ENCODE measurements at places on chromosomes 11 and 22.
A peak's percentile ranks its signal among the peaks of the same experiment; 100 is the strongest.

DNA sequence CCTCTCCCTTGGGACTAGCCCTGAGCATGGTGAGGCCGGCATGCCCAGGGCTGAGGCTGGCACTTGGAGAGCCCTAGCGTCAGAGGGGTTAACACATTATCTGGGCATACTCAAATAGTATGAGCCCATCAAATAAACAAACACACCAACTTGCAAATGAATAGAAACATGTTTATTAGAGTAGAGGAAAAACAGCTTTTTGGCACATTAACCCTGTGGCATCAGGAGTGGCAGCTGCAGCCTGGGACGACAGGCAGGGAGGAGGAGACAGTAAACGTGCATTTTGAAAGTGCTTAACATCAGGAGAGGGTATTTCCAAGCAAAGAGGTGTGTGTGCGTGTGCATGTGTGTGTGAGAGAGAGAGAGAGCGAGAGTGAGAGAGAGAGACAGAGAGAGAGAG, 684.9 kb downstream of the NTM start:
- DNase-seq = no peak

DNA sequence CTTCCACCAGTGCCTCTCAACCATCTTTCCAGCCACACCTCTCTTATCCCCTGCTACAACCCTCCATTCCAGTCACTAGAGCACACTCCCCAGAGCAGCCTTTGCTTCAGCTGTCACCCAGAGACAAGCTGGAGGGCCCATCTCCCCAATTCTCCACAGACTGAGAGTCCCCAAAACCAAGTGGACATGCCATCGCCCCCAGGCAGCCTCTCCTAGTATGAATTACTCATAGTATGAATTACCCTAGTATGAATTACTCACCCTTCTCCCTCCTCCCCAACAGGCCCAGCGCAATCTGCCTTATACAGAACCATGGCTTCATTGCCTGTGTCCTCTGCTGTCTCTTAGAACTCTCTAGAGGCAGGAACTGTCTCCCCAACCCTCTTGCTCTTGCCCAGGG, 24.8 kb downstream of the MYH9 start:
- DNase-seq = no peak

GRCh38 chr11:63783925-63784592, 15.5 kb upstream of the ZFTA start:
- no peak for DNase-seq

DNA sequence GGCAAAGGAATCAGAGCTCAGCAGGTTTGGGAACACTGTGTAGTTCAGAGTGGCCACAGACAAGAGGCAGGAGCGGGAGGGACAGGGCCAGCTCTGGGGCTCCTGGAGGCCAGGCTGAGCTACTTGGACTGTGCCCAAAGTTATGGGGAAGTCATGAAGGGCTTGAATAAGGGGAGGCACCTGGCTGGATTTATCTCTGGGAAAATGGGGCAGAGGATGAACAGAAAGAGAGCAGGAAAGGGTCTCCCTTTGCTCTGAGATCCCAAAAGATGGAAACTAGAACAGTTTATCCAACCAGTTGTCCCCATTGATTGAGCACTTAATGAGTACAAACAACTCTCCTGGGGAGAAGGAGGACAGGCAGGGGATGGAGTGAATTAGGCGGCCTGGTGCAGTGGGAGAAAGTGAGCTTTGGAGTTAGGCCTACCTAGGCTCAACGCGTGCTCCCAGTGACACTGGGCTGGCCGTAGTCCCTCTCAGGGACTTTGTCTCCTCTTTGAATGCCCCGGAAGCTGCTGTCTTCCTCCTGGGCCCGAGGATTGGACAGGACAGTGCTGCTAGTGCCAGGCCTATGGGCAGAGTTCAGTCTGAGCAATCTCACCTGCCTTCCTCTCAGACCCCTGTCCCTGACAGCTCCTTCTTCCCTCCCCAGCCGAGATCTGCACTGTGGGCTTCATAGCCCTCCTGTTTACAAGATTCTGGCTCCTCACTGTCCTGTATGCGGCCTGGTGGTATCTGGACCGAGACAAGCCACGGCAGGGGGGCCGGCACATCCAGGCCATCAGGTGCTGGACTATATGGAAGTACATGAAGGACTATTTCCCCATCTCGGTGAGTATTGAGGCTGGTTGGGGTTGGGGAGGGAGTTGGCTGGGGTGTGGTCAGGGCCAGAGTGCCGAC, 2.0 kb downstream of the MOGAT2 start:
- DNase-seq = no peak

- no peak for DNase-seq
Observed at GRCh38 chr11:134046681-134047449, 22.0 kb upstream of the JAM3 start.

- DNase-seq = no peak
Observed at GRCh38 chr11:67606093-67606491, 644 bp upstream of the NDUFV1 start.

DNA sequence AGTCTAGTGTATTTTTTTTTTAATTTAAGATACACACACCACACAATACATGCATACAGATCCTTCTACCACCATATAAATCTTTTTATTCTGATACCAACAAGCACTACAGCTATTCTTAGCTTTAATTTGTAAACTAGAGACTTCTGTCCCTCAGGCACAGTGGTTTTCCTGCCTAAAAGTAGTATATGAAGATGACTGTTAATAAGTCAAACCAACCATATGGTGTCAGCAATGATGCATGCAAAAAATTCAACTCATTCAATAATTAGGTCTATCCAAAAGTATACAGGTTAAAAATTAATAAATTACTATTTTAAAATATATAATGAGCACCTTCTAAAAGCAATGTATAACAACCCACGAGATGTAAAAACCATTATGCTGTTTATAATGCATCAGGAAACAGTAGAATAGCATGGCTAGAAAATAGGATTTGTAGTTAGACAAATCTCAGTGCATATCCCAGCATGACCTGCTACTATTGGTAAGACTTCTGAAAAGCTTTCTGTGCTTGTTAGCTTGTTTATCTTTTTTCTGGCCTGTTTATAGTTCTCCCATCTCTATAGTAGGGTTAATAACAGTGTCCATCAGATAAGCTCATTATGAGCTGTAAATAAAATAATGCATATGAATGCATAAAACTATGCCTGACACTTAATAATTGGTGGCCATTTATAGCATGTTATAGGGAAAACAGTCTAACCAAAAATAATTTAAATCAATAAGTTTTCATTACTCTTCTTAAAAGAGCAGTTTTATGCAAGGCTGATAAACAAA, 10.2 kb downstream of the RAB38 start:
- DNase-seq = no peak

- DNase-seq = no peak
Observed at GRCh38 chr11:31910950-31911576, 99.9 kb upstream of the PAX6 start.

- no peak for DNase-seq
Observed at GRCh38 chr11:27381238-27381666, 18.2 kb upstream of the CCDC34 start.

DNA sequence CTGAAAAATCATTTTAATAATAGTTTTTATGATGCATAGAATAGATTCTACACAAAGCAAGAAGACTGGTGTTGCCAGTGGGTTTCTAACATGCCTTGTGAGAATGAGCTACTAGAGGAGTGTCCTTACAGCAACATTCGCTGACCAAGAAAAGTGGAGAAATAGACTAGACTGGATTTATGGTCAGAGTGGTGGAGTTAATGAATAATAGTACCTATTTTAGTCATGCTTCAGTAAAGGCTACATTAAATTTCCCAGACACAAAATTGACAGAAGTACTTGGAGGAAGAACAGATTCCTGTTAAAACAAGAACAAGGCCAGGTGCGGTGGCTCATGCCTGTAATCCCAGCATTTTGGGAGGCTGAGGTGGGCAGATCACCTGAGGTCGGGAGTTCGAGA, 539.2 kb downstream of the ETS1 start:
- peak; percentile 28 for DNase-seq

GRCh38 chr11:123475469-123475868, 45.4 kb downstream of the GRAMD1B start:
- DNase-seq = peak; percentile 36

DNA sequence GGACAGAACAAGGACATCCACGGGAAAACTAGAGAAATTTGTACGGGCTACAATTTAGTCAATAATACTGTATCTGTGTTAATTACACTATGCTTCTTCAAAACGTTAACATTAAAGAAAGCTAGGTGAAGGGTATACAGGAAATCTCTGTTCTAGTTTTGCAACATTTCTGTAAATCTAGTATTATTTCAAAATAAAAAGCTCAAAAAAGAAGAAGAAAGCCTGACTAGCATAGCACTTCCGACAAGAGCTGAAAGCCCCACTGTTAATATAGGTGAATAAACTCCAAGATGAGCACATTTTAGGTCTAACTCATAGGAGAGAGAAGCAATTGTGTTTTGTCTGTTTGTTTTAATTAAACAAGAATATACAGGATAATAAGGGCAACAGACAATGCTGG, 299.7 kb downstream of the TTC28 start:
- DNase-seq = no peak

- DNase-seq = no peak
Observed at GRCh38 chr11:87634331-87634730, 540.9 kb downstream of the RAB38 start.

DNA sequence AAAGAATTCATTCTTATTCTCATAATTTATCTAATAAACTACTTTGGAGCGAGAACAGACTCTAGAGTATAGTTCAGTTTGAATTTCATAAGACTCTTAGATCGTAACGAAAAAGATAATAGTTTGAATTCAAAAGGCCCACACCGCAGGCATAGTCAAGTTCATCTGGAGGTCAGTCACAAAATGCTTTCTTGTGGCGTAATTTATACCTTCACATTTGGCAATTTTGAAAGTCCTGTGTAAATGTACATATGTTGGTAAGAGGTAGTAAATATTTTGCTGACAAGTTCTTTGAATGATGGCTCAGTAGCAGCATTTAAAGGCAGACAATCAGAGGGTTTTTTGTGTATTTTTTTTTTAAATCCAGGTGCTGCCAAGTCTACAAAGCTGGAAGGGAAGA, 88.1 kb downstream of the TEAD1 start:
- DNase-seq = no peak

GRCh38 chr11:59182457-59183151, 10.7 kb downstream of the DTX4 start:
- DNase-seq = no peak

- DNase-seq = no peak
Observed at GRCh38 chr22:19859861-19860510, 5.3 kb upstream of the GNB1L start.

GRCh38 chr11:44575288-44575672, 9.8 kb downstream of the CD82 start:
- no peak for DNase-seq

- no peak for DNase-seq
Observed at GRCh38 chr11:65214212-65214845, 32.6 kb downstream of the CAPN1 start.

DNA sequence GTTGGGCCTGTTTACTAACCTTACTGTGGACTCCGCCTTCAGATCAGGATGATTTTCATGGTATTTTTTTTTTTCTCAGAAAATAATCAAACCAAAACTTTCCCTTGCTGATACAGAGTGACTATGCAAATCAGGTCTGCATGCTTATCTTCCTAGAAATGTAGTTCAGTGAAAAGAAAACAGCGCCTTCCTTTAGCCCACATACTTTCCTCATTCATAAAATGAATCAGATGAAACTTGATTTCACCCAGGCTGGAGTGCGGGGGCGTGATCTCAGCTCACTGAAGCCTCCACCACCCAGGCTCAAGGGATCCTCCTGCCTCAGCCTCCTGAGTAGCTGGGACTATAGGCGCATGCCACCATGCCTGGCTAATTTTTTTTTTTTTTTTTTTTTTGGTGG, 26.0 kb downstream of the ZNRF3 start:
- no peak for DNase-seq

- DNase-seq = no peak
Observed at GRCh38 chr11:74025467-74026166, 16.7 kb upstream of the UCP3 start.

- DNase-seq = no peak
Observed at GRCh38 chr11:128339792-128340191, 247.6 kb downstream of the ETS1 start.

- no peak for DNase-seq
Observed at GRCh38 chr11:129743112-129743815, 72.4 kb upstream of the TMEM45B start.

DNA sequence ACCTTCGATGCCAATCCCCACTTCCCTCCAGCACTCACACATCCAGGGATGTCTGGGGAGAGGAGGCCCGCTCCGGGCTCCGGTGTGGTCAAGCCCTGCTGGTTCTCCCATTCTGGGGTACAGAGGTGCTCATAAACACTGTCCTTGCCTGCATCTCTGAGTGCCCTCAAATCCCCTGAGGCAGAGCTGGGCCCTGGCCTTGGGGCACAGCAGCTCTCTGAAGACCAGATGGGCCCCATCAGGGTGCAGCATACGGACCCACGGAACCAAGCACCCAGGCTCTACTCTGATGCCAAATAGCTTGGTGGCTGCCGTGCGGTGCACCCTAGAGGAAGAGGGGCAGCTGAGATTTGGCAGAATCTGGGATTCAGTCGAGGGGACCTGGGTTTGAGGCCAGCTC, 35.7 kb upstream of the NNMT start:
- DNase-seq = no peak

DNA sequence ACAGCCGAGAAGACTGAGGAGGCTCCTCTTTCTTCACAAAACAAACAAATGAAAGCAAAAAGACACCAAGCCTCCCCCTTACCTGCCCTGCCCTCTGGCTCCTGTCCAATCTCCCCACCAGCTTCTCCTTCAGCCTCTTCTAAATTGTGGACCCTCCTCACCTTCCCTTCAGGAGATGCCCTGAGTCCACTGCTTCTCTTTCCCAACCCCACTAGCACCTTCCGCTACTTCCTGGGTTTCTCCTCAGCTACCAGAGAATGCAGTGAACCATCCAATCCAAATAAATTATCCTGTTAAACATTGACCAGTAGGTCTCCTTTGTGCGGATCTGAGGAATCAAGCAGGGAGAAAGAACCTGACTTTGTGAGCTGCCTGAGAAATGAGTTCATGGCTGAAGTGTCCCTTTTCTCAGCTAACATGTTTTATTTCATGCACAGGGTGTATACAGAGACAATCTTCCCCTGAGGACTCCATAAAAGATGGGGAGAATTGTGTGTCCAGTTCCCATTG, 63.2 kb upstream of the VPREB1 start:
- DNase-seq = peak; percentile 78

DNA sequence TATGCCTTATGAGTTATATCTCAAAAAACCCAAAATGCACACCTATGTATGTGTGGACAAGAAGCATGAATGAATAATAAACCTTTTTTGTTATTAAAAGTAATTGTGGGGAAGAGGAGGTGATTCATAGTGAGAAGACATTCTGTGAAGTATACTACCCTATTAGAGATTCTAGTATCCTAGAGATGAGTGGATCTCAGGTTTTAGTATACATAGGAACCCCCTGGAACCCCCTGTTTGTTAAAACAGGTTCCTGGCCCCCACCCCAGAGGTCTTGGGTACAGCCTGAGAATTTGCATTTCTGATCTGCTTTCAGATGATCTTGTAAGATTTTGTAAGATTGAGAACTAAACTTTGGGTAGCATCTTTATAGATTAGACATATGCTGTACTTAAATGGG, 17.5 kb downstream of the NUCB2 start:
- no peak for DNase-seq

GRCh38 chr22:38176170-38176741, 5.4 kb downstream of the PLA2G6 start:
- no peak for DNase-seq
